ENCODE measurements at places on chromosomes 5 and 9. TPM values are rescaled to one million over a fixed set of nuclear protein-coding genes. Genes with fewer than 3 reads are reported as not detected.

- no peak overlapping the region for H3K27ac ChIP-seq
- H3K27me3 ChIP-seq, result peaks cover 29% of the 10 kb centered on the region
- no peak overlapping the region for H3K4me3 ChIP-seq
Measured at GRCh38 chr9:35470894-35471293, 19.0 kb upstream of the RUSC2 start.

GRCh38 chr9:122221183-122221811, 7.5 kb downstream of the LHX6 start:
- no peak overlapping the region for H3K4me3 ChIP-seq
- peaks cover 3% of the 10 kb centered on the region for H3K36me3 ChIP-seq
- H3K4me1 ChIP-seq, result peaks cover 27% of the 10 kb centered on the region
- H3K27me3 ChIP-seq, result peaks cover 71% of the 10 kb centered on the region

Gene ECSCR
- 1.4 TPM for total RNA-seq

Gene ABO
- total RNA-seq, result 0.60 TPM

DNA sequence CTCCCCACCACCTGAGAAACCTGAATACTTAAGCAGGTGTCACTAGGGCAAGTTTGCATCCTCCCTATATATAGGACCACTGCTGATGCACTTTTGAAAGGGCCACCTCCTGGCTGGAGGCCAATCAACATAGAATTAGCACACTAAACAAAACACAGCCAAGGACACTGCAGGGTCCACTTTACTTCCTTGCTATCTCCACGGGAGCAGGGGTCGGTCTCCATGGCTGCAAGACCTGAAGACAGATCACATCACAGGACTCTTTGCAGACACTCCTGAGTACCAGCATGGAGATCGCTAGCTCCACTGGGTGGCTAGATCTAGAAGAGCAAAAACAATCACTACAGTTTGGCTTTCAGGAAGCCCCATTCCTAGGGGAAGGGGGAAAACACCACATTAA, 72.3 kb downstream of the C9orf153 start:
- H3K36me3 ChIP-seq, result no peaks in the 10 kb centered on the region
- DNase-seq, result no peak
- H3K27ac ChIP-seq, result no peak overlapping the region
- no peak overlapping the region for H3K4me3 ChIP-seq

Gene ITK
- 251 TPM for total RNA-seq

DNA sequence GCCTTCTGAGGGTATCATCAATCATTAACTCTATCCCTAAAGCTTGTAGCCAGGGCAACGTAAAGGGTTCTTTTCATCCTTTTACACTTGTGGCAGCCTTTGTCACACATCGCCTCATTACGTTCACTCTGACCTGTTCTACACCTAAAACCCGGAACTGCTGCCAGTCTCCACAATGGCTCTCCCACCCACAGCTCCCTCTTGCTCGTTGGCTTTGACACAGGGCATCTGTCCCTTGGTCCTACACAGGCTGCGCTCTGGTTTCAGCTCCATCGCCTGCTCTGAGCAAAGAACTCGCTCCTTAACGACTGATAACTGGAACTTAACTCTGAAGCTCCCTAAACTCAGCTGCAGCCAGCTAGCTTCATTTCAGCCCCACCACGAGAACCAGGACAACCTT, 112.8 kb upstream of the CTNND2 start:
- H3K4me3 ChIP-seq, result no peak overlapping the region
- H3K36me3 ChIP-seq, result no peaks in the 10 kb centered on the region
- no peak for DNase-seq
- no peaks in the 10 kb centered on the region for H3K4me1 ChIP-seq
